ENCODE measurements at places on chromosomes 1 and 21. TPM values are rescaled to one million over a fixed set of nuclear protein-coding genes. Genes with fewer than 3 reads are reported as not detected.

DNA sequence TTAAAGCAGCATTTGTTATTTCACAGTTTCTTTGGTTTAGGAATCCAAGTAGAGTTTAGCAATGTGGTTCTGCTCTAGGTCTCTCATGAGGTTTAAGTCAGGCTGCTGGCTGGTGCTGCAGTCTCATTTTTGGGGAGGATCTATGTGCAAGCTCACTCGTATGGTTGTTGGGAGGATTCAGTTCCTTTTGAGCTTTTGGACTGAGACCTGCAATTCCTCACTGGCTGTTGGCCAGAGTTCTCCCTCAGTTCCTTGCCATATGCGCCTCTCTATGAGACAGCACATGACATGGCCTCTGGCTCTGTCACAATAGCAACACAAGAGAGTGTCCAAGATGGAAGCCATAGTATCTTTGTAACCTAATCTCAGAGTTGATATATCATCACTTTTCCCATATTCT, 91.0 kb downstream of the OLFML2B start:
- no peak for DNase-seq

GRCh38 chr1:97489834-97490233, 431.0 kb downstream of the DPYD start:
- no peak for DNase-seq

GRCh38 chr1:98331243-98331642, 330.3 kb upstream of the SNX7 start:
- no peak for DNase-seq

Gene PSMG1
- total RNA-seq = 70.0 TPM

DNA sequence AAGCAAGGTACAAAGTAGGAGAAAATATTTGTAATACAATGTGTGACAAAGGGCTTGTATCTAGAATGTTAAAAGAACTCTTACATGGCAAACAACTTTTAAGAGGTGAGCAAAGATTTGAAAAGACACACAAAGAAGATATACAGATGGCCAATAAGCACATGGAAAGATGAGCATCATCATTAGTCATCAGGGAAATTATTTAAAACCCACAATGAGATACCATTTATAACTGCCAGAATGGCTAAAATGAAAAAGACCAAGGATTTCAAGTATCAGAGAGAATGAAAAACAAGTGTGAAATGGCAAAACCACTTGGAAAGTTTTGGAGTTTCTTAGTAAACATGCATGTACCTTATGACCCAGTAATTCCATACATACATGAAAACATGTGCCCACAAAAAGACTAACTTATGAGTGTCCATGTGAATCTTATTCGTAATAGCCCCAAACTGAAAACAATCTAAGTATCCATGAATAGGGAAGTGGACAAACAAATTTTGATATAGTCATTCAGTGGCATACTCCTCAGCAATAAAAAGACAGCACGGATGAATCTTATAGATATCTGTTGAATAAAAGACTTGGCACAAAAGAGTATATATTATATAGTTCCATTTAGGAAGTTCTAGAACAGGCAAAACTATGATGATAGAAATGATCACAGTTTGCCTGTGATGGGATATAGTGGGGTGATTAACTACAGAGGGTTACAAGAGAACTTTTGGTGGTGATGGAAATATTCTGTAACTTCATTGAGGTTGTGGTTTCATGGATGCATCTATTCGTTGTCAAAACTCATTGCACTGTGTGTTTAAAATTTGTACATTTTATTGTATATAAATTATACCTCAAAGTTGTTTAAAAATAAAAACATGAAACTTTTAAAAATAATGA, 82.0 kb downstream of the DISP1 start:
- no peak for DNase-seq

DNA sequence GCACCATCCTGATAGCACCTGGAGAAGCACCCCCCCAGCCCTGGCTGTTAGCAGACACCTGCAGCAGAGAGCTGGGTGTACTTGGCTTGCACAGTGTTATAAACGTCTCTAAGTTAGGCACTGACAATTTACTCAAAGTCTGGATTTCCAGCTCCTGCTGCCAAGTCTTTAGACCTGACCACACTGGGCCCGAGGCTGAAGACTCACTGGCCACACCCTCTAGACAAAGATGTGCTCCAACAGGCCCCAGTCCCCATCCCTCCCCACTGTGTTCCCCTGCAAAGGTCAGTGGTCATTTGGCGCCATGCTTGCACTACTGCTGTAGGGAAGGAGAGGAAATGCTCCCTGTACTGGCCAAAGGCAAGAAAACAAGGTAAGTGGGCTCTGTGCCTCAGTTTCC, 31.1 kb downstream of the PADI6 start:
- DNase-seq = no peak

- no peak for DNase-seq
These were observed 349.7 kb downstream of the RWDD3 start for GRCh38 chr1:95583661-95584210.
